Smooth muscle cell of the coronary artery (primary cell): ENCODE measurements at places on chromosomes 2 and 18. TPM values are rescaled to one million over a fixed set of nuclear protein-coding genes. Genes with fewer than 3 reads are reported as not detected.

DYNAP gene
- not detected in 2 replicates for total RNA-seq

ST6GAL2 gene
- total RNA-seq = 0.47 TPM in 1 of 2 replicates, not detected in the other

HOXD13 gene
- not detected in 2 replicates for total RNA-seq

EHD3 gene
- total RNA-seq = 23.1 and 62.2 TPM in 2 replicates

FZD7 gene
- total RNA-seq = 8.0 and 10.4 TPM in 2 replicates

CFAP221 gene
- 0.08 TPM in 1 of 2 replicates, not detected in the other for total RNA-seq

SIGLEC15 gene
- total RNA-seq = 0.23 and 1.4 TPM in 2 replicates

OSBPL6 gene
- total RNA-seq = 0.47 and 0.98 TPM in 2 replicates

OXER1 gene
- under 0.01 TPM in 2 replicates for total RNA-seq

RASGRP3 gene
- 2.9 and 4.1 TPM in 2 replicates for total RNA-seq

SERPINB3 gene
- 2.3 TPM in 1 of 2 replicates, not detected in the other for total RNA-seq

PFN4 gene
- 0.60 TPM in 1 of 2 replicates, not detected in the other for total RNA-seq

CHRNA1 gene
- total RNA-seq = not detected in 2 replicates

MSH6 gene
- total RNA-seq = 23.5 and 29.2 TPM in 2 replicates

MC4R gene
- total RNA-seq = not detected in 2 replicates

ACTG2 gene
- 0.35 and 0.60 TPM in 2 replicates for total RNA-seq

DES gene
- 0.15 and 11.8 TPM in 2 replicates for total RNA-seq

SERPINB10 gene
- total RNA-seq = not detected in 2 replicates
